Upper lobe of left lung (tissue), 6 donors: ENCODE measurements at places on chromosomes 1 and 21.
A peak's percentile ranks its signal among the peaks of the same experiment; 100 is the strongest.

GRCh38 chr1:20139776-20140612 lies 871 bp downstream of the PLA2G2F start:
- DNase-seq = no peak

GRCh38 chr1:87902830-87903229 lies 574.1 kb downstream of the LMO4 start:
- DNase-seq = peak; percentile 22

DNA sequence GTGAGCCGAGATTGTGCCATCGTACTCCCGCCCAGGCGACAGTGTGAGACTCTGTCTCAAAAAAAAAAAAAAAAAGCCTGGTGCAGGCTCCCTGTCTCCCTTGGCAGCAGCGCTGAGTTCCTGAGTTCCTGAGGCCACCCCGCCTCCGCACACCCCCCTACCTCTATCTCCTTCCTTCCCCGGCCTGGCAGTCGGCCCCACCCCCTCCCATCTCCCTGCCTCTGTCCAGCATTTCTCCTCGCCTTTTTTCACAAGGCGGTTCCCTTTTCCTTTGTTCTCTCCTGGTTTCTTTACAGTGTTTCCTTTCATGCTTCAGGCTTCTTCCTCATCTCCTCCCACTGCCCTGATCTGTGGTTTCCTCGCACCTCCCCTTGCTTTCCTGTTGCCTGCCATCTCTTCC lies 2.7 kb downstream of the RORC start:
- DNase-seq = peak; percentile 30

- DNase-seq = no peak
These were observed 45.2 kb downstream of the GALNT2 start for GRCh38 chr1:230112131-230112701.

- DNase-seq = peak; percentile 21
These were observed 116.3 kb downstream of the DAB1 start for GRCh38 chr1:57307392-57308170.

DNA sequence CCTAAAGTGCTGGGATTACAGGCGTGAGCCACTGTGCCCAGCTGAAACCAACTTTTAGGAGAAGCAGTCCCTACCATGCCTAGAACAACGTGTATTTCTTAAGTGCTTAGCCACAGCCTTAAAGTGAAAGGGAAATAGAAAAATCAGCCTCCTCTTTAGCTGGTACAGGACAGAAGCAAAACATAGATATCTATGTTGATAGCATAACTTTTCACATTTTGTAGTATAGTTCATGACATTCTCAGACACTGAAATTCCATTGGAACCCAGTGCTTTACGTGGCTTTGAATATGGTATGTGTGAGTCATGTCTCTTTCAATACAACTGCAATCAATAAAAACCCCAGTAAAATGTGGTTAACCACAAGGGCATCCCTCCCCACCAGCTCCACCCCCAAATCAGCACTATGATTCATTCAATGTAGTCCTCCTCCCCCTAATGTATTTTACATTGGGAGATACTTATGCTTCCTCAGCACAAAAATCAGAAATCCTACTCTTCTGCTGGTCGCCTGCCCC lies 32.1 kb downstream of the TGFB2 start:
- DNase-seq = no peak
